CD4-positive, alpha-beta T cell treated with Interleukin-4 for 1 hour (primary cell): ENCODE measurements at places on chromosomes 16 and 17.

GRCh38 chr17:76570877-76571471, 14.7 kb downstream of the ST6GALNAC2 start:
- no peak for DNase-seq

DNA sequence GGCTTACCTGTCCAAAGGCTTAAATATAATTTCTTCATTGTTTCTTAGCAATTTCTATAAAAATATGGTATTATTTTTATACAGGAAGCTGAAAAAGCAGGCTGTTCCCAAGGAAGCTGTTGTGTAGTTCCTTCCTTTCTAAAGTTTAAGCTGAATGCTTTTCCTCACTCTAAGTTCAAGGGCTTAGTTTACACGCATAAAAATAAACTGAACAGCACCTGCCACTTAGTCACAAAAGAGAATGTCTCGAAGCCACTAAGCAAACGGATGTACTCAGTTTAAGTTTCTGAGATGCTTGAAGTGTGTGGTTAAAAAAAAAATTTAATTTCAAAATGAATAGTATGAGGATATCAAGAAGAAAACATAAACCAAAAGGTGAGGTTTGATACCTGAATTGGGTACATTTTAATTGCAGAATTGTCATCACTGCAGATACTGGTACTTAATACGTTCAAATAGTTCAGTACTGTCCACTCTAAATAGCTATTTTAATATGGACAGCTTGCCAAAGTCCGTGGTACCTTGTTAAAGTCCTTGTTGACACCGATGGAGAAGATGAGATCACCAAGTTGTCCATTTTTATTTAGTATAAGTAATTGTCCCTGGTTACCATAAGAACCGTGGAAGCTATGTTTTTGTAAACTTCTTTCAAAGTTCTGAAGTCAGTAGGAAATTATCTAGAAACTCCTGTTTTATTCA, 38.1 kb downstream of the MRTFB start:
- DNase-seq = no peak

DNA sequence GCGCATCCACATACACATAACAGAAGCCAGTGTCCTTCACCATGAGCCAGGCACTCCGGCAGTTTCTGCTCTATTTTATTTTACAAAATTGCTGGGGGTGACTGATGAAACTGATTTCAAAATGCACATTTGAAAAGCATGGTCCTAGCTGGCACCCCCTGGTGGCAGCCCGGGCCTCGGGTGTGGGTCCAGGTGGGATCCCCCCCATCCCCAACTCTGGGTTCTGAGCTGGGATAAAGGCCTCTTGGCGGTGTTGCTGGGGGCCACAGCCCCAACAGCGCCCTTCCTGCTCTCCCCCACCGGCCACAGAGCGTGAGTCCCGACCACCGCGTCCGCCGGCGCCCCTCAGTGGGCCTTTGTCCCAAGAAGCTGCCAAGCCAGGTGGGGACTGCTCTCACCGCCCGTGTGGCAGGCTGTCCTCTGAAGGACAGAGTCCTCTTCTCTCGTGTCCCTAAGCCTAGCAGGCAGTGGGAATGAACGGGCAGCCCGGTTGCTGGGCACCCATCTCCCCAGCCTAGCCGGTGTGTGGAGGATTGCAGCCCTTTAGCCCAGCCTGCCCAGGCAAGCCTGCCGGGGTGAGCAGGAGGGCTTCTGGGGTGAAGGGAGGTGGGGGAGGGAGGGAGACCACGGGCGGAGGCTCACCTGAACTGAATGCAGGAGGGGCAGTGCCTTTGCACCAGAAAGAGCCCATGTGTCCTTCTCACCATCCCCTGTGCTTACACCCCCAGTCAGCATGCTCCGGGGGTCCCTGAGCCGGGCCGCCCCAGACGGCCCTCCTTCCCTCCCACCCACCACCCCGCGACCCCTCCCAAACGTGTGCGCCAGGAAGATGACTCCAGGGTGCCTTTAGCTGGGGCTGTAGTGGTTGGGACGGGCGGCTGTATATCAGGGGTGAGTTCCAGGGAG, 898 bp downstream of the SNAI3 start:
- peak; percentile 59 for DNase-seq

GRCh38 chr17:81519284-81520020, 6.9 kb upstream of the ACTG1 start:
- peak; percentile 73 for DNase-seq

DNA sequence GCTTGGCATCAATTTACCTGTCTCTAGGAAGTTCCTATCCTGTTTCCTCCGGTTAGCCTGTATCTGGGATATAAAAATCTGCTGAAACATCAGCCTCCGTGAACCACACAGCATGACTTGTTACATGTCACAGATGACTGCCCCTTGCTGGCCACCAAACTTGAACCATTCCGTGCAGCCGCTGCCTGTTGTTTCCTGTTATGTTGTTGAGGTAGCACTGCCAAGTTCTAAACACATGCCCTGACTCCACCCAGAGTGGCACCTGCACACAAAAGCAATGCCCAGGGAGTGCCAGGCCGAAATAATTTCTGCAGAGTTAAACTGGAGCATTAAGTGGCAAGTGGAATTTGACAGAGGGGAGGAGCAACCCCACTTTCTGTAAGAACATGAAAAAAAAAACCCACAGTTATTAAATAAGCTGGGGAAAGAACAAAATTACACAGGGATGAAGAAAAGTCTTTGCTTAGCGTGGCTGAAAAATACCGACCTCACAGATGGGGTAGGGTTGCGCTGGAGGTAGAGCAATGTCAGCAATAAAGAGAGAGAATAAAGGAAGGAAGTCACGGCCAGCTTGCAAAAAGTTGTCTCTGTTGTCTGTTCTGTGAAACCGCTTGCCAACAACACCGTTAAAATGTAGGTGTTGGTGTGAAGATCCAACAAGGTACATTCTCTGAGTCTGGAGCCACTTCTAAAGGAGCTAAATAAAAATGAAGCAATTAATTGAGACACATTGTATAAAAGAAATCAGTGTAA, 174.6 kb upstream of the CDH13 start:
- no peak for DNase-seq
